A549 treated with CpdA at 1 μM for 4 hours (cell line): ENCODE measurements at places on chromosomes 2 and 18. TPM values are rescaled to one million over a fixed set of nuclear protein-coding genes. Genes with fewer than 3 reads are reported as not detected.

The ZNF385B gene
- 0.03 TPM in 1 of 5 replicates, not detected in the others for total RNA-seq

The IL18RAP gene
- 0.03 TPM in 1 of 5 replicates, not detected in the others for total RNA-seq

The EDAR gene
- total RNA-seq = 0.01 TPM in 1 of 5 replicates, not detected in the others

The ECEL1 gene
- total RNA-seq = 0.07 to 0.37 TPM (median 0.10 TPM) in 4 of 5 replicates, not detected in the other

The ZBTB7C gene
- total RNA-seq = 0.03 to 0.10 TPM (median 0.06 TPM) in 5 replicates

The CRYBA2 gene
- 0.44 TPM in 1 of 5 replicates, not detected in the others for total RNA-seq

The ACVR1C gene
- total RNA-seq = 0.01 to 0.05 TPM (median 0.02 TPM) in 4 of 5 replicates, not detected in the other

The PROKR1 gene
- 0.03 TPM in 1 of 5 replicates, not detected in the others for total RNA-seq

The SOX11 gene
- not detected in 5 replicates for total RNA-seq

The EPG5 gene
- 4.0 to 5.2 TPM (median 4.3 TPM) in 5 replicates for total RNA-seq
